Gastroesophageal sphincter (tissue), 4 donors: ENCODE measurements at places on chromosomes 13 and 19. TPM values are rescaled to one million over a fixed set of nuclear protein-coding genes. Genes with fewer than 3 reads are reported as not detected.

DNA sequence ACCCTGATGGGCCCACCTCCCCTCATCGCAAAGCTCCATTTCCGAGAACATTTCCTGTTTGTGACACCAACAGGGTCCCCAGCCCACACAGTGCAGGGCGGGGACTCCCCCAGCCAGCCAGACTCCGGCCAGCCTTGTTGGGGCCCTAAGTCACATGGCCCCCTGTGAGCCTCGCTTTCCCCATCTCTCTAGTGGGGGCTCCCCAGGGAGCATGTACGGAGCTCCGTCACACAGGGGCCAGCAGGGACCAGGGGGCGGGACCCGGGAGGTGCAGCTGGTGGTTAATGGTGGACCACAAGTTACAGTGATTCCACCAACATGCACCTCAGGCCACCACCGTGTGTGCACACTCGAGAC lies 1.7 kb downstream of the TBXA2R start:
- no peak for ATAC-seq

GRCh38 chr19:8700956-8701355 lies 2.4 kb upstream of the ACTL9 start:
- no peak for ATAC-seq

- no peak for ATAC-seq
Observed at GRCh38 chr19:46254776-46255175, 25.2 kb downstream of the IGFL1 start.

Gene SIGLEC12
- total RNA-seq, result not detected

- no peak for ATAC-seq
Observed at GRCh38 chr19:43814663-43815352, 12.3 kb upstream of the ZNF283 start.

DNA sequence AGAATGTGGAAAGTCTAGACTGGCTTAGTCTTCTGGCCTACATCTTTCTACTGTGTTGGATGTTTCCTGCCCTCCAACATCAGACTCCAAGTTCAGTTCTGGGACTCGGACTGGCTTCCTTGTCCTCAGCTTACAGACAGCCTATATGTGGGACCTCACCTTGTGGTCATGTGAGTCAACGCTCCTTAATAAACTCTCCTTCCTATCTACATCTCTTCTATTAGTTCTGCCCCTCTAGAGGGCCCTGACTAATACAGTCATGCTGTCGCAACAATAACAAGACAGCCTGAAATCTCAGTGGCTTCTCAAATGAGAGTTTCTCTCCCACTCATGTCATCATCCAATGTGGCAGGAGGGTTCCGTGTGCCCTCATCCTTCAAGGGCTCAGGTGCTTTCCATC lies 347.8 kb downstream of the MZT1 start:
- no peak for ATAC-seq

DNA sequence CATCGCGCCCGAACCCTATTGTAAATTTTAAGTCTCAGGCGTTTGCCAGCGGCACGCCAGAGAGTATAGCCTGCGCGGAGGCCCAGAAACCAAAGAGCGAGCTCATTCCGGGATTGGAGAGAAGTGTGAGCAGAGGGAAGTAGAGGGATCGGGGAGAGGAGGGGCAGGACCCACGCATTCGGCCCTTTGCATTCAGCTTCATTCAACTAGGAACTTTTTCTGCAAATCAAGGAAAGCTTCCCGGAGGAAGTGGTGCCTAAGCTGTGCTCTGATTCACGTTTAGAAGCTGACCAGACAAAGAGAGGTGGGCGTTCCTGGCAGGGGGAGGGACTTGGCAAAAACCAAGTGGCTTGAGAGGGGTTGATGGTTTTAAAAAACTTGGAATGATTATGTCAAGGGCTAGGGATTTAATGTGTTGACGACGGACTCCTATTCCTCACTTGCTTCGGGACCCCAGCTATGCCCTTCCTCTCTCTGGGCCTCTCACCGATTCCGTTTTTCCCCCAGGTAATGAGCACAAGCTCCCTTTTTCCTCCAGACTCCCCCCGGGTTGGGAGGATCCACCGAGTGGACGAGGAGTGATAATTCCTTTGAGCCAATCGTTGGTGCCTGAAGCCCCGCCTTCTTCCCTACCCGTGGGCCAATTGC lies 811 bp upstream of the PRMT1 start:
- peak; percentile 57 for ATAC-seq
